ENCODE measurements at places on chromosomes 3 and 15.

- DNase-seq, result no peak
Observed at GRCh38 chr3:5006755-5007202, 27.5 kb downstream of the BHLHE40 start.

DNA sequence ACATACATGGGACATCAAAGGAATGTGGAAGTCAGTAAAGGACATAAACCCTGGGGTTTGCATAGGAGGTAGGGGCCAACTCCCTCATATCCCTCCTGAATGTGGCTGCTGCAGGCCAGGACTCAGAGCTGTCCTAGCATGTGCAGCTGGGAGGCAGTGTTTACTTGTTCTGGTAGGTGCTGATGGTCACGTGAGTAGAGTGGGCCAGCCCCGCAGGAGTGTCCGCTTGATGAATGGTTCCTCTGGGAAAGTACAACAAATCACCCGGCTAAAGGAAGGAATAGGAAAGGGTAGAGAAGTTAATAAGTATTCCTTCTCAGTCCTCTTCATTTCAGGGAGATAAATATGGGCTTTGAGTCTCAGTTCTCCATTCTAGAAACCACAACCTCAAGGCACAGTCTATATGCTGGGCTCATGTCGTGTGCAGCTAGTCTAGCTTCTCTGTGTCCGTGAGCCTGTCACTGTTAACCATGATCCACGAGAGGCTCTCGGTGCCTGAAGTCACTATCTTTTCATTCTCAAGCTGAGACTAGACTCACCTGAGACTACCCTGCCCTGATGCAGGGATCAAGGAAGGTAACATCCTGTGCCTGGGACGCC, 17.9 kb downstream of the RIOX2 start:
- DNase-seq, result no peak

DNA sequence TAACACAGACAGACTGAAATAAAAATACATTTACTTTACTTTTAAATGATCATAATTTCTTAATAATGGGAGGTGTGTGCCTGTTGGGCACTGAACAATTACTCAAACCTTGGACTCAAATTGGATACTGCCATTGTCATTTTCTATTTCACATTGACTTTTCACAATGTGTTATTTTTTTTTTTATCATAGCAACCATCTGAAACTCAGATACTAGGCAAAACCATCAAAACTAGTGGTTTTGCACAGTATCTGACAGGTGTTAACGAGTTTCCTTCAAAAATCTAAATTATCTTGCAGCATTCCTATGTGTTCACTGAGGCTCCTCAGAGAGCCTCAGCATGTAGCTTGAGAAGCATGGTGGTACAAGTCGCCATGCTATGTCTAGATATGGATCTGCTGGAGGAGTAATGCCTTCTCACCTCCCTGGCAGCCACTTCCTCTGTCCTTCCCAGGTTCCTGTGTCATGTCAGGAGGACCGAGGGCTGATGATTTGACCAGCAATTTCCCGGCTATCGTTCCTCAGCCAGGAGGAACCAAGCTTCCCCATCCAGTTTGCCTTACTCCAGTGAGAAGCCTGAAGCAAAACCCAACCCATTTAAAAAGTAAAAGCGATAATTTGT, 29.9 kb upstream of the RFTN1 start:
- DNase-seq, result no peak

DNA sequence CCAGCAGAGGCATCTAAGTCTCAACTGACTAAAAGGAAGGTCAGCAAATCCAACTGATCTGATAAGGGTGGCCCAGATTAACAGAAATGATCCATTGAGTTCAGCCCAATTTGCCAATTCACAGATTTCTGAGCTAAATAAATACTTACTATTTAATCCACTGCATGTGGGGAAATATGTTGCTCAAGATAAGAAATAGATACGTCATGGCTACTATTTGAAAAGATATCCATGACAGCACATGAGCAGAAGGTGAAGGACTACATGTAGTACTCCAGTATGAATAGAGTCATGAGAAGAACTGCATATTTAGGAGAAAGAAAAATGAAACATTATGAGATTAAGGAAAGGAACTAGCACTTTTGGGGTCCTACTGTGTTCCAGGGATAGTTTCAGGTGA, 332.4 kb downstream of the ARPP21 start:
- DNase-seq, result no peak

- DNase-seq, result no peak
Observed at GRCh38 chr3:48518638-48519276, 14.8 kb upstream of the SHISA5 start.

GRCh38 chr15:64493641-64494040, 33.3 kb downstream of the ZNF609 start:
- DNase-seq, result no peak

- peak; percentile 32 for DNase-seq
Observed at GRCh38 chr3:49668414-49668797, 5.7 kb upstream of the APEH start.

DNA sequence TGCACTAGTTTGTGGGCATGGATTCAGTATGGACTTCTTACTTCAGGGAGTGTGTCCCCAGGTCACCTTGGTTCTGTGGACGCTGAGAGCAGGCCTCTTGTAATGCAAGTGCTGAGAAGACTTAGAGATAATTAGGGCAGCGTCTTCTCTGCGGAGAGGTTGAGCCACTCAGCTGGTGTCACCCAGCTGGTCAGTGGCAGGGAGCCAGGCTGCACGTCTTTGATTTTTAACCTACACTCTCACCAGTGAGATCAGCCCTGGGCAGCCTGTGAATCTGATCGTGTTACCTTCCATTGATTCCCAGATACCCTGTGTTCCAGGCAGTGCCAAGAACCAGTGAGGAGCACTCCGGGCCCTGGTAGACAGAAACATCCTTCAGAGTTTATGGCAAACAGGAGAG, 92.6 kb downstream of the SLCO3A1 start:
- no peak for DNase-seq

DNA sequence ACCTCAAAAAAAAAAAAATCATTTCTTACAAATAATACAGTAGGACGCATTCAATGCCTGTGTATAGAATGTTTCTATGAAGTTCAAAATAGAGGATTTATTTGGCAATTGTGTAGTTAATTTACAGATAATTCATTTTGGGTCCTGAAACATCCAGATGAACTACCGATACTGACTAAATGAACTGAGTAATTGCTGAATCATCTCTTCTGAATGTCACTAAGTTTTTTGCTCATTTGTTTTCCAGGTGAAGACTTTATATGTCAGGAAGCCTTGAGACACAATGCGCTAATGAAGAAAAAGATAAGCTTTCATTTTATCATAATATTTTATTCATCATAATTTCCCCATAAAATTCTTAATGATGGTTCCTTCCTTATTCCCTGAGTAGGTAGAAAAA, 39.7 kb downstream of the PCOLCE2 start:
- DNase-seq, result no peak

- DNase-seq, result no peak
Observed at GRCh38 chr3:170178651-170179050, 2.9 kb downstream of the PHC3 start.

DNA sequence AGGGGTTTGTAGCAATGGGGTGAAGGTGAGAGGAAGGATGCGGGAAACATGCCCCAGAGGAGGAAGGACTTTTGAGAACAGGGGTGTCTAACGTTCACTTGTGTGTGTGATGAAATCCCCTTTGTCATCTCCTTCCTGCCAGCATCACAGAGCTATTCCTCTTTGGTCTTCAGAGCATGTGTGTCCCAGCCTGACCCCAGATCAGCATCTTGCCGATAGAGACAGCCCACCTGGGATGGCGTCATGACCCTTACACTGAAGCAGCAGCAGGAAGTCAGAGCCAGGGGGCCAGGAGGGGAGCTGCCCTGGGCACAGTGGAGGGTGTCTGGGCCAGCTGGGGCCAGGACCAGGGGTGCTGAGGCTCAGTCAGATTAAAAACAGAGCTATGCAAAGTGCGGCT, 29.9 kb upstream of the GRIP2 start:
- DNase-seq, result no peak

- no peak for DNase-seq
Observed at GRCh38 chr3:139251529-139251928, 92.3 kb upstream of the MRPS22 start.

DNA sequence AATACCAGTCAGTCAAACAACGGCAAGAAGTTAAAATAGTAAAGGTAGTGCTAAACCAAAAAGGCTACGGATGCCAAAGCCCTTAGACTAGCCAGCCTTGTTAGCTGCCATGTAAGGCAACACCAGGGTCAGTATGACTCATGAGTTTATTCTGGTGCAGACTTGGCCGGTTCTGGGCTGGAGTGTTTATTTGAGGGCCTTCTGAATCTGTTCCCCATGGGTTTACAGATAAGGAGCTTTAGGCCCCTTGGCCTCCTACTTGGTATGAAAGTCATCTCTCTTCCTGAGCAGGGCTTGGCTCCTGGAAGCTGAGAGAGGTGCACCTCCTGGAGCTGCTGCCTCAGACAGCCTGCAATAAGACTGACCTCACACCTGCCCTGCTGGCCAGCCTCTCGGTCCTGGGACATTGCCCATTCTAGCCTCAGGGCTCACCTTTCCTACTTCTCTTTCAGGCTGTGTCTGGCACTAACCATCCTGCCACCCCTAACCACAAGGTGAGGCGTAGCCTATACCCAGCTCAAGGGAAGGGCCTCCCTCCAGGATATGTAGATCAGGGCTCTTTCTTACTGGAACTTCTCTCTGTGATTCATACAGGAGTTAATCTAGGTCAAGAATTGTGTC, 10.4 kb upstream of the RTP1 start:
- DNase-seq, result peak; percentile 28

GRCh38 chr15:57259568-57260040, 116.7 kb upstream of the CGNL1 start:
- DNase-seq, result no peak

GRCh38 chr15:99708563-99708962, 24.7 kb downstream of the LYSMD4 start:
- peak; percentile 44 for DNase-seq

GRCh38 chr3:177337541-177338331, 140.5 kb upstream of the TBL1XR1 start:
- no peak for DNase-seq

- DNase-seq, result no peak
Observed at GRCh38 chr15:64017591-64018163, 28.6 kb downstream of the DAPK2 start.

- DNase-seq, result no peak
Observed at GRCh38 chr15:80890341-80891005, 99.1 kb downstream of the MESD start.

DNA sequence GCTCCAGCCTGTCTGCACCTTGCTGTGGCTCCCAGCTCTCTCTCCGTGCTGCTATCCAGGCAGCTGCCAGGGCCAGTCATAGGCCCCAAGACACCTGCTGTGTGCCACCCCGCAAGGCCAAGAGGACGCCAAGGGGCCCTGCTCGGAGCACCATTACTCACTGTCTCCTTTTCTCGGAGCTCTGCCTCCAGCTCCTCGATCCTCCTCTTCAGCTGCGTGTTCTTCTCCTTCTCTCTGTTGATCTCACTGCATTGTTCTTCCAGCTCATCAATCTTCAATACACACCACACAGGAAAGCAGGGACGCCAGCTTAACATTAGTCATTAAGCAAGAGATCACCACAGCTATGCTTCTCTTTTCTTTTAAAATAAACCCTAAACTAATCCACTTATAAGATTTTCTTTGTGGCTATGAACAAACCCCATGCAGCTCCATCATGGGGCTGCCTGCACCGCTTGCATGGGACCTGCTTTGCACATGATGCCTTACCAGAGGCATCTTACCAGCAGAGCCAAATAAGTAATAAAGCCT, 42.6 kb downstream of the WHAMM start:
- DNase-seq, result no peak

GRCh38 chr3:97948351-97949109, 23.7 kb downstream of the RIOX2 start:
- no peak for DNase-seq

DNA sequence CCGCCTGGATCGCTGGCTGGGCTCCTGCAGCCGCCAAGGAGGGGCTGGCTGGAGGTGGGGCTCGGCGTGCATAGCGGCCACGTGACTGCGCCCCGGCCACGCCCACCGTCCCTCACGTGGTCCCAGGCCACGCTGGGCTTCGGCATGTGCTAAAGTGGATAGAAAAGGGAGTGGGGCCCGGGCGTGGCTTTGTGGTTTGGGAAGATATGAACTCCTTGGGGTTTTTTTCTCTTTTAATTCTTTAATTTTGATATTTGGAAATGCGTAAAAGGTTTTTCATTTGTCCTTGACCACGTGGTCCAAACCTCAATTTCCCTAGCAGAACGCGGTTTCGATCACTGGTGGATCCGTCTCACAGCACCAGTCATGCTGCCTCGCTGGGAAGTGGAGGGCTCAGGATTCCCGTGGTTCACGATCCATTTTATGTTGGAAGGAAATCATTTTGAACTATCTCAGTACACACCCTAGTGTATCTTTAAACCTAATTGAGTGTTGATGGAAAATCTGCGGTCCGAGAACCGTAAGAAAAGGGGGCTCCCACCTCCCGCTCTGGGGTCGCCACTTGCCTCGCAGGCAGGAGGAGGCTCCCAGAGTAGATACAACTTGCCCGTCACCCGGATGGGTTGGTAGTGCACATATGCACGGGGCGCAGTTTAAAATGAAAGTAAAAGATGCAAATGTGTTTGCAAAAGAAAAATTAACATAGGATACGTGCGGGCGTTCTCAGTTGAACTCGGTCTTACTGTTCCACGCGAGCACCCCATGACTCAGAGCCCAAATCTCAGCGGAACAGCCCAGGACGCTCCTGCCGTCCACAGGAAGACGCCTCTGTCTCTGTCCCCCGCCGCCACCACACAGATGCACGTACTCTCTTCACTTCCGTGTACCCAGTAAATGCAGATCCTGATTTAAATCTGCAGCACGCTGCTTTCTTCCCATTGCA, 141.9 kb downstream of the PGPEP1L start:
- DNase-seq, result peak; percentile 74

- DNase-seq, result no peak
Observed at GRCh38 chr3:122996038-122996580, 31.5 kb downstream of the SEMA5B start.

- DNase-seq, result no peak
Observed at GRCh38 chr3:4943549-4943948, 35.7 kb upstream of the BHLHE40 start.

GRCh38 chr3:158205994-158206393, 96.1 kb downstream of the RSRC1 start:
- no peak for DNase-seq

DNA sequence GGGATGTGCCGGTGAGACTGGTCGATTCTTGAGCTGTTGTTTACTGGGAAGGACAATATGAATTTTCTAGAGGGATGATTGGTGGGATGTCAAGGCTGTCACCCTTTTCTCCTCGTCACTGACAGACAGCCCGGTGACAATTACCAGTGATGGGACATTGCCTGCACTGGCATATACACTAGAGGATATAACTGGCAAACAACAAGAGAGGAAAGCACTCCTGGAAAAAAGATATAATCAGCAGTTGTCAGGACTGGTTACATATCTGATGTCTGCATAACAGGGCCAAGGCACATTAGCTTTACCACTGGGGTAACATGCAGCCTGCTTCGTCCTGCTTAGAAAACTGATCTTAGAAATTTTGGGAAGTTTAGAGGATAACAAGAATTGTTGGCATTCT, 131.1 kb downstream of the ROBO2 start:
- DNase-seq, result no peak

- DNase-seq, result no peak
Observed at GRCh38 chr15:69725957-69726356, 273.3 kb downstream of the RPLP1 start.

Measured in K562 (cell line).